ENCODE measurements at places on chromosomes 1 and 21.

GRCh38 chr1:115648717-115649691 is 7.2 kb downstream of the VANGL1 start:
- no peak for DNase-seq

- DNase-seq, result no peak
These were observed 10.6 kb downstream of the PTPRC start for GRCh38 chr1:198649232-198649967.

DNA sequence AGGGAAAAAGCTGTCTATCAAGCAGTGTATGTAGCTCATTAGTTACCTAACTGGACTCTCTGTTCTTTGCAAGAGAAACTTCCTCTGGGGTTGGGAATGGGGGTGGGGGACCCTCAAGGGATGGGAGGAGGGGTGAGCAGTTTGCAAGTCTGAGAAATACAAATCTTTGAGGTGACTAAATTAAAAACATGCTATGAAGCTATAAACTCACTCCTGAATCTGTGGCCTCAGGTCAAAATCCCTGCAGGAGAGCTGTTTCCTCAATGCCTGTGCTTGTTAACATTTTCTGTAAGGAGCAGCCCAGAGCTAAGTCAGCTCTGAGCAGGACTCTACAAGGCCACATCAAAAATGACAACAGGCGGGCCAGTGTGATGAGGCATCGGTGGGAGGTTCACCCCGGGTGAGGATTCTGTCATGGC is 32.8 kb upstream of the PTPRC start:
- DNase-seq, result no peak

GRCh38 chr1:68321084-68321685 is 88.9 kb upstream of the WLS start:
- DNase-seq, result no peak

- no peak for DNase-seq
These were observed 106.4 kb downstream of the ZC3H11B start for GRCh38 chr1:219506473-219506899.

GRCh38 chr21:46393941-46394594 is 64.6 kb upstream of the DIP2A start:
- DNase-seq, result no peak

DNA sequence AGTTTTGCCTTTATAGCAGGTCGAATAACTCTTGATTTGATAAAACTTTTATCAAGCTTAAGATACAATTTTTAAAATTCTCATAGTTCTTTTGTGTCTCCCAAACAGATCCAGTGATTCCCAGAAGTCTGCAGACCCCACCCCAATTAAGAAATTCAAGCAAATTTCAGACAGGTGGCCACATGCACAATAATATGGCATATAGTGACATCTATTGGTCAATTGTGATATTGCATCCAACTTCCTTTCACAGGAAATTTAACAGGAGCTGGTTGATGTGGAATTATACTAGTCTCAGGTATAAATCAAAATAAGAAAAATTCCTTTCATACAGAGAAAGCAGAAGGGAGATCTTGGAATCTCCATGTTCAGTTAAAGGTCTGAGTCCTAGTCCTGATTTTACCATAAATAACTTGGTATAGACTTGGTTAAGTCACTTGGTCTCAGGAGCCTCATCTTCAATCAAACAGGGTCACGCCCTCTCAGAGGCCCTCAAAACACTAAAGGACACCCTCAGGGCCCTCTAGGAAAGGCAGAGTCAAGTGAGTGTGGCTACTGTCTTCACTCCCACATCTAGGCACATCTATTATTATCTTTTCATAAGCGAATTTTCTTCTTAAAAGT is 24.1 kb downstream of the PIGM start:
- DNase-seq, result no peak

GRCh38 chr1:215345766-215346165 is 221.3 kb upstream of the KCTD3 start:
- no peak for DNase-seq

DNA sequence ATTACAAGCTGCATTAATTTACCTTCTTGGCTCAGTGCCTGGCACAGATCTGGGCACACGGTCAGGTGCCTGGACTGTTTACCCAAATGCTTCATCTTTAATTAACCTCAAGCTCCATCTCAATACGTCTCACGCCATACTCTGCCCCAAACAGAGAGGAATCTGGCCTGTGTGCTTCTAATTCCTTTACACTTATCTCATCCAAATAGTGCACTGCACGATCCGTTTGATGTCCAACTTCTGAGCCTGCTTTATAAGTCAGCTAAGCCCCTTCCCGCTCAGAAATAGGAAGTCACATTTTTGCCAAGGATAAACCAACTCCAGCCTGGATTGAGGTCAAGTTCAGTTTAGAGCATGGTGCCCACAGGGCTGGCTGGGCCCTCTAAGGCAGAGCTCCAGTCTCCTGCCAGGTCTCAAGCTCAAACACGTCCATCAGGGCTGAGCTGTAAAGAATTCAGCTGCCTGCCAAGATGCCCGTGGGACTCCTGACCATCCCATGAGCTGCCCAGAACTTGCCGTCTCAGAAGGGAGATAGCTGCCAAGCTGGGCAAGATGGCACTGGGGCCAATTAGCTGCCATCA is 233.5 kb downstream of the TRABD2B start:
- DNase-seq, result no peak

GRCh38 chr1:38166461-38166860 is 119.9 kb upstream of the POU3F1 start:
- DNase-seq, result no peak

- peak; percentile 47 for DNase-seq
These were observed at the start of gene C1orf216 for GRCh38 chr1:35718492-35719336. Gene C1orf216 (minus strand): TSS chr1:35718884. CDS start chr1:35716321, 2,563 bp downstream.

DNA sequence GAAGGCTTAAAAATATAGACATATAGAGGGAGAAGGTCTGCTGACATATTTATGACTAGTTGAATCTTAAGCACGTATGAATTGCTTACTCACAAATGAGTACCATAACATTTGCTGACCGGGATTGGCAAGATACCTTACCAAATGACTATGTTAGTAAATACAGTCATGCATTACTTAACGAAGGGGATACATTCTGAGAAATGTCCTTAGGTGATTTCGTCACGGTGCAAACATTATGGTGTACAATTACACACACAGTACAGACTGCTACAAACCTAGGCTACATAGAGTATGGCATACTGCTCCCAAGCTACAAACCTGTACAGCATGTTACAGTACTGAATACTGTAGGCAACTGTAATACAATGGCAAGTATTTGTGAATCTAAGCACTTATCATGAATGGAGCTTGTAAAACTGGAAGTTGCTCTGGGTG is 19.4 kb upstream of the UBE2U start:
- no peak for DNase-seq

GRCh38 chr1:150973258-150973835 is 1.3 kb downstream of the CERS2 start:
- DNase-seq, result no peak

DNA sequence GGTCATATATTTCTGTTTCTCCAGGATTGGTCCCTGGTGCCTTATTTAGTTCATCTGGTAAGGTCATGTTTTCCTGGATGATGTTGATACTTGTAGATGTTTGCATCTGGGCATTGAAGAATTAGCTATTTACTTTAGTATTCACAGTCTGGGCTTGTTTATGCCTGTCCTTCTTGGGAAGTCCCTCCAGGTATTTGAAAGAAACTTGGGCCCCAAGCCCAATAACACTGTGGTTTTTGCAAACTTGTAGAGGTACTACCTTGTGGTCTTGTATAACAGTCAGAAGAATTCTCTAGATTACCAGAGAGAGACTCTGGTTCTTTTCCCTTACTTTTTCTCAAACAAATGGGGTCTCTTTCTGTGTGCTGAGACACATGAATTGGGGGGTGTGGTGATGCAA is 251.4 kb upstream of the B3GALT2 start:
- DNase-seq, result no peak

DNA sequence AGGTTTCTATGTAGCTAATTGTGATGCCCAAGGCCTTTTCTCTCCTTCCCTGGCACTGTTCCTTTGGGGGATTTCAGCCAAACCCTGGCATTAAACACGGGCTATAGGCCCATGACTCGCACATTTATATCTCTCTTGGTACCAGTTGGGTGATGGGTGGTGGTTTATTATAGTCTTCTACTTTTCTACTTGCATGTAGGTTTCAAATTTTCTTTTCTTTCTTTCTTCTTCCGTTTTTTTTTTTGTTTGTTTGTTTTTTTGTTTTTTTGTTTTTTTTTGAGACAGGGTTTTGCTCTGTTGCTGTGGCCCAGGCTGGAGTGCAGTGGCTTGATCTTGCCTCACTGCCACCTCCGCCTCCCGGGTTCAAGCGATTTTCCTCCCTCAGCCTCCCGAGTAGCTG is 1.1 kb downstream of the IL10RB start:
- no peak for DNase-seq

DNA sequence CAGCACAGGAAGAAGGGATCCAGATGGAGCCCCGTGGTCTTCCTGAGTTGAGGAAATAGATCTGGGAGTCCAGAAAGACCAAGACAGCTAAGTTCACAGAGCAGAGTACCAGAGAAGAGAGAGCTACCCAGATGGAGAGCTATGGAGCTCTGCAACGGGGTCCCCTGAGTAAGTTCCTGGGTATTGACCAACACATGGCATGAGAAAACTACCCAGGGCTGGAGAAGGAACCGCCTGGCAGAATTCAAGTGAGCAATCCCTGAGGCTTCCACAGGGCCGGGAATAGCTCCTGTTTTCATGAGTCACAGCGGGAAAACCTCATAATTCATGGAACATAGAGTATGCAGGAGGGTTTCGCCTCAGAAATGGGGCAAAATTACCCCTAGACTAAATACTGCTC is 19.7 kb downstream of the STPG1 start:
- DNase-seq, result no peak

- DNase-seq, result no peak
These were observed 63.5 kb upstream of the OLIG2 start for GRCh38 chr21:32962268-32962667.

- DNase-seq, result no peak
These were observed 199.9 kb downstream of the LRRC40 start for GRCh38 chr1:70005386-70006034.

GRCh38 chr1:238001818-238002217 is 111.1 kb upstream of the ZP4 start:
- no peak for DNase-seq

DNA sequence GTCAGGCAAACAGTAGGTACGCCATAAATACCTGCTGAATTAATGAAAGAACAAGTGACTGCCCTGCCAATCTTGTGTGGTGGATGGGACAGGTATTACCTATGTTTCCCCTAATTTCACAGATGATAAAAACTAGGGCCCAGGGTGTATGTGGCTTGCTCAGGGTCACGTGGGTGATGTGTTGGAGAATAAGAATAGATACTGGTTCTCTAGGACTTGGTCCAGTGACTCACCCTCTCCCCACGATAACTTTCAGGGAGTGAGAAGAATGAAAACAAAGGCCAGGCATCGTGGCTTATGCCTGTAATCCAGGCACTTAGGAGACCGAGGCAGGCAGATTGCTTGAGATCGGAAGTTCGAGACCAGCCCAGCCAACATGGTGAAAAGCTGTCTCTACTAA is 26.7 kb downstream of the SLC26A9 start:
- DNase-seq, result no peak

- DNase-seq, result no peak
These were observed 22.0 kb downstream of the SLAMF7 start for GRCh38 chr1:160761046-160761445.

GRCh38 chr1:201517631-201518030 is 10.7 kb upstream of the CSRP1 start:
- no peak for DNase-seq

DNA sequence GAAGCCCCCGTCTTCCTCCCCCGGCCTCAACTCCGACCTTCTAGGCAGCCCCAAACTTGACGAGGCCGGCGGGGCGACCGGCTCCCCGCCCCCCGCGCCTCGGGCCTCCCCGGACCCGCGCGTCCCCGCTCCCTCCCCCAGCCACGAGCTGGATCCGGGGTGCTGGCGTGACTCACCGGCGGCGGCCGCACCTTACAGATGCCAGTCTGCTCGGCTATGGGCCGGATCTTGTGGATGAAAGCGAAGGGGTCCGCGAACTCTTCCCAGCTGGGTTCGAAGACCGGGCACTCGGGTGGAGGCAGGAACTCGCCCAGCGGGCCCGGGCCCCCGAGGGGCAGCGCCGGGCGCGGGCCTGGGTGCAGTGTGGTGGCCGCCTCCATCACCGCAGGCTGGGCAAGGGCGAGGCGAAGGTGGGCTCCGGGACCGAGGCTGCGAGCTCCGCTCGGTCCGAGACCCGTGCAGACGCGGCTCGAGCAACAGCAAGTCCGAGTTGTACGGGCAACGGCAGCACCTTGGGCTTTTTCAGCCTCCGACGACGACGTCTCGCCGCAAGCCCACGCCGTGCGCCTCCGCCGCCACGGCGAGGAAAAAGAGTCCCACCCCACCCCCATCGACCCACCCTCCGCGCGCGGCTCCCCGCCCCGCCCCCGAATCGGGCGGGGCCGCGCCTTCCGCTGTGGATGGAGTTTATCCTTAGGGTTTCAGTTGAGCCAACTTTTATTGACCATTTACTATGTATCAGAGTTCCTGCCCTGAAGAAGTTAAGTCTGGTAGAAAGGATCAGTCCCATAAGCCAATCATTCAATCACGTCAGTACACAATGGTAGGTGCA is at the start of gene KDM5B:
Gene KDM5B, minus strand, starts transcription at position 496 of the 832 bp plus-strand sequence. Its CDS starts 116 bp downstream, at position 380.
- no peak for DNase-seq

Measured in GF-D8 (cell line).